ENCODE measurements at places on chromosomes 6 and 20.

DNA sequence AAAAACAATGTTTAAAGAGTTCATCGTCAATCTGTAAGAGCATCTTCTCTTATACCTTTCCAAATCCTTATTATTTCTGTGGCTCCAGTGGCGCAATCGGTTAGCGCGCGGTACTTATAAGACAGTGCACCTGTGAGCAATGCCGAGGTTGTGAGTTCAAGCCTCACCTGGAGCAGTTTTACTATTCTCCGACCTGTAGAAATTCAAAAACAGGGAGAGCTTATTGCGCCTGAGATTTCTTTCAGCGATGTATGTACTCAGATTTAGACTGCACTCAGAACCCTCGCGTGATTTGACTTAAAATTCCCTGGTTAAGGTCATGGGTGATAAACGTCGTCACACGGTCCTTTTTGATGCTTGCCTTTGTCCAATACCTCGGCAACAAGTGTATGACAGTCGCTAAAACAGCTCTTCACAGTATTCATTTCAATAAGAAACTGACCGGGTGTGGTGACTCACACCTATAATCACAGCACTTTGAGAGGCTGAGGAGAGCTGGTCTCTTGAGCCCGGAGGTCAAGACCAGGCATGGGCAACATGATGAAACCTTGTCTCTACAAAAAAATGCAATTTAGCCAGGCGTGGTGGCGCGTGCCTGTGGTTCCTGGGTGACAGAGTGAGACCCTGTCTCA is 11.9 kb downstream of the GPX5 start:
- no peak for DNase-seq

- DNase-seq, result no peak
These were observed 58.8 kb downstream of the ZBTB9 start for GRCh38 chr6:33513213-33513612.

DNA sequence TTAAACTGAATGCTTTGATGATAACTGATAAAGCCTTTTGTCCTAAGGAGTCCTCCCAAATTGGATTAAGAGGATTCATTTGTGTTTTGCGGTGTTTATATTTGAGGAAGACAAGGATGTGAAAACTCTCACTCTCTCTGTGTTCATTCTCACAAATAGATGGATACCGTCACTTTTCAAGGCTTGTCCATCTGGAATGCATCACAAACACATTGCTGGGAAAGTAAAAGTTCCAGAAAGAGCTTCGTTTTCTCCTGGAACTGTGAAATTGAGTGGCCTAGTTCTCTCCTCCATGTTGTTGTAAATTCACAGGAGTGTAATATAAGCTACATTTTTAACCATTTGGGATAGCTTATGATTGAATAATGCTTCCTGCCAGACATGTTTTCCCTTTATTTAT is 581.6 kb upstream of the FLRT3 start:
- no peak for DNase-seq

DNA sequence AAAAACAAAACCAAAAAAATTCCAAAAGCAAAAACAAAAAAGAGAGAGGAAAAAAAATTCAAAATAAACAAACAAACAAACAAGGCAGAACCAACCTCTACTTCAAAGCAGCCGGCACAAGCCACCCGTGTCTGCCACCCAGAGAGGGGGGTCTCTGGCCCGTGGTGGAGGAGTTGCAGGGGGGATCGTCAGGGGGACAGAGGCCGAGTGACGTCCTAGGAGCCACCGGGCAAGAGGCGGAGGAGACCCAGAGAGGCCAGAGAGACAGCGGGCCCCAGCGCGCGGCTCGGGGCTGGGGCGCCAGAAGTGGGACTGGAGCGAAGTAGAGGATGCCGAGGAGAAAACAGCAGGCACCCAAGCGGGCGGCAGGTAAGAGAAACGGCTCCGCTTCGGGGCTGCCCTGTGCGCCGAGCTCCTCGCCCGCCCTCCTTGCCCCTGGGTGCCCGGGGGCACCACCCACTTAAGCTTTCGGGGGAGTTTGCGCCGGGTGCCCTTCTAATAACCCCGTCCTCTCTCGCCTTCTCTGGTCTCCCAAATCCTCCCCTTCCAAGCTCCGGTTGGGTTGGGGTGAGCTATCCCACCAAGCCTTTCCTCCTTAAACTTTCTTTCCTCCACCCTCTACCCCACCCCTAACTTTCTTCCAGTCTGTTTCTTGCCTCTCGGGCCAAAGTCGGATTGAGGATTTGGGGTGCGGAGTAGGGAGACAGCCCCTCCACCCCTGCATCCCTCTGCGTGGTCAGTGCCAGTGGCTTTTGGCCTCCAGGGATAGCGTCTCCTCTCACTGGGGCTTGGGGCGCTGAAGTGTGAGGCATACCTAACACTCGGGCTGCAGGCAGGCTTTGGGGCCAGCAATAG is 1.0 kb downstream of the TSHZ2 start:
- DNase-seq, result no peak

DNA sequence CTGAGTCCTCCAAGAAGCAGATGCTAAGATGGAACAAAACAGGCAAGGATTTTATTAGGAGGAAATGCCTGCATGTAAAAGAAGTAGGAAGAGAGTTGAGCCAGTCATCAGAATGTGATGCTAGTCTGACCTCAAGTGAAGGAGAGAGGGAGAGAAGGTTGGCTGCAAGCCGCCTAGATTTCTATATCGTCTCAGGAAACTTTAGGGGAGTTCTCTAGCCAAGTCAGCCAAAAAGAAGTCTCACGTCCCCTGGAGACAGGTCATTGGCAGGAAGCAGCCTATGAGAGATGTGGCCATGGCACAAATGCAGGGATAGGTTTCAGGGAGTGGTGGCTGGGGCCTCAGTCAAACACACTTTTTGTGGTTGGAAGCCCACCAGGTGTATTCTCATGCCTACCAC is 378.0 kb downstream of the CD109 start:
- DNase-seq, result no peak

GRCh38 chr6:96992343-96992730 is 67.8 kb downstream of the KLHL32 start:
- no peak for DNase-seq

DNA sequence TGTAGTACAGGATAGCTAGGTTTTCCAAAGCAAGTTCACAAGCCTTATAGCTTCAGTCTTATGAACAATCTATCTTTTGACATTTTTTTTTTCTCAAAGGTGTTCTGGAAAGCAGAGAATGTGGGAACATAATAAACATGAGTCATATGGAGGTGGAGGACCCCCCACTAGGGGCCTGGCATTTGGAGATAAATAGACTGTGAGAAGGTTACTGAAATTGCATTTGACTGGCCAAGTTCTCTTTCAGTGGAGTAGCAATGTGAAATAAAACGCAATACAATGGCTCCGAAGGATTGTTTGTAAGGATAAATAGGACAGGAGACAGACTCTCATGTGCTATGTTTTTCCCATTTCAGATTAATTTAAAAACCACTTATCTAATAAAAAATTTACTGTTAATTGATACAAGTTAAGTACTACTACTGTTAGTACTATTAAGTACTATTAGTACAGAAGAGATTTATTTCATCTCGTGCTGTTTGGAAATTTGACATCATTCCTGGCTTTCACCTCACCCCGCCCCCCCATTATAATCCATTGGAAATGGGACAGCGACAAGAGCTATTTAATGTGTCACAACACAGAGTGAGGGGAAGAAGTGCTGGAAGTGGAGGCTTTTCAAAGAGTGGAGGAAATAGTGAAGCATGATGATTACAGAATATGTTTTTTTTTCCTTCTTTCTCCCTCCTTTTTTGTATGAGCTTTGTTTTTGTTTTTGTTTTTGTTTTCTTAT is 122.6 kb upstream of the ID4 start:
- no peak for DNase-seq

DNA sequence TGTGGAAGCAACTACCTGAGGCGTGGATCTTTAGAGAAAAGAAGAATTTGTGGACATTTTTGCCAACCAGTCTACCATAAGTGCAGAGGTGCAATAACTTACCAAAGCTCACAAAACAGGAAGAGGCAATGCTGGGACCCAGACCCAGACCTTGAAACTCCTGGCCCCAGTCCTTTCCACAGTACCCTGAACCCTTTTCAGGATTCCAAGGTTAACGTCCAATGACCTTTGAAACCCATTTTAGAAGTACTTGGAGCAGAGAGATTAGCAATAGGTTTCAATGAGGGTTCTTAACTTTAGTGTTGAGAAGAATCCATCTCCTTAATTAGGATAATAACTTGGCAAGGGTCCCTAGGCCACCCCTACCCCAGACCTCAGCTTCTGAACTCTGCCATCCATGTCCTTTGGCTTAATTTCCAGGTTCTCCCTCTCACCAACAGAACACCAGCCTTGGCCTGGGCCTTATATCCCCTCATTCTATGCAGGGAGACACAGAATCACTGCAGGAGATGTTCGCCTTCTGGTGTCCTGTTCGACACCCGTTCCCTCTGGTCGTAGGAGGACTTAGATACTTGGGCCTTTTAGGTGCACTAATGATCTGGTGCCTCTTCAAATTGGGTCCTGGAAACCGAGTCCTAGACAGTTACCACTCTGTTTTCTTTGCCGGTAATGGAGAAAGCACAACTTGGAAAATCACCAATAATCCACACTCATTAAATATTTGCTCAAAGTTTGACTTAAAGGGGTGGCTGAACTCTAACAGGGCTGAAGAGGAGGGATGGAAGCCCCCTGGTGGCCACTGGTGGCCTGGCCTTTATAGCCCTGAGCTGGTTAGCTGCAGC is 40.6 kb downstream of the ISM1 start:
- DNase-seq, result peak; percentile 24

- DNase-seq, result peak; percentile 82
These were observed 86.5 kb upstream of the SCP2D1 start for GRCh38 chr20:18727032-18727508.

DNA sequence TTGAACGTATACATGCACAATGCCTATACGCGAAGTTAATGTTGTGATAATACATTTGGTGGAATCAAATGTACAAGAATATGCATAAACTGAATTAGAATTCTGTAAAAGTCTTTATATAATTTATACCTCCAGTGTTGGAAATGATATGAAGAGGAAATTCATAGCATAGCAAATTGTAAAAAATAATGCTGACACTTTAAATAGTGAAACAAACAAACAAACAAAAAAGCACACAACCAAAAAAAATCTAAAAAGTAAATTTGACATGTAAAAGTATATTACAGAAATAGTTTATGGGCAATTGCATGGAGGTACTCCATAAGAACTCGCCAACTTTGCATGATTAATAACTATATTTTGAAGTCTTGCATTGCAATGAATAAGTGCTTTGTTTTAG is 780.9 kb downstream of the TBC1D32 start:
- no peak for DNase-seq

DNA sequence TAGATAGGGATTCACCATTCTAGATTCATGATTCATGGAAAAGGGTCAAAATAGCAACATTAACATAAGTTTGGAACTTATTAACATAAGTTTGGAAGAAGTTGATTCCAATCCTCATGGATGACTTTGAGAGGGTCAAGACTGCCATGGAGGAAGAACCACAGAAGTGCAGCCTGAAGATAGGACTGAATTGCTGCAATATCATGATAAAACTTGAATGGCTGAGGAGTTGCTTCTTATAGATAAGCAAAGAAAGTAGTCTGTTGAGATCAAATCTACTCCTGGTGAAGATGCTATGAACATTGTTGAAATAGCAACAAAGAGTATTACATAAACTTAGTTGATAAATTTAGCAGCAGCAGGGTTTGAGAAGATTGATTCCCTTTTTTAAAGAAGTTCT is 62.2 kb downstream of the GMDS start:
- no peak for DNase-seq

DNA sequence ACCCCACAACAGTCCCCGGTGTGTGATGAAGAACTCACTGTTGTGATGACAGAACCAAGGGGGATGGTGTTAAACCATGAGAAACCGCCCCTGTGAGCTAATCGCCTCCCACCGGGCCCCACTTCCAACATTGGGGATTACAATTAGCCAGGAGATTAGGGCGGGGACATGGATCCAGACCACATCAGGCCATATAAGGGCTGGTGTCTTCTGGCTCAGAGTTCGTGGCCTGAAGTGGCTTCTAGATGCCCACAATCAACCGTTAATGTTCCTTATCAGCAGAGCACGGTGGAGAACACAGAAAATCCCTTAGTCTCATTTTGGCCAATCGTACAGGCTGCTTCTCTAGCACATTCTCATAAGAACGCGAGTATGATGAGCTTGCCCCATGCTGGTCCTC is 10.9 kb upstream of the MAS1 start:
- no peak for DNase-seq

GRCh38 chr6:108736832-108737231 is 111.4 kb upstream of the ARMC2 start:
- DNase-seq, result no peak

DNA sequence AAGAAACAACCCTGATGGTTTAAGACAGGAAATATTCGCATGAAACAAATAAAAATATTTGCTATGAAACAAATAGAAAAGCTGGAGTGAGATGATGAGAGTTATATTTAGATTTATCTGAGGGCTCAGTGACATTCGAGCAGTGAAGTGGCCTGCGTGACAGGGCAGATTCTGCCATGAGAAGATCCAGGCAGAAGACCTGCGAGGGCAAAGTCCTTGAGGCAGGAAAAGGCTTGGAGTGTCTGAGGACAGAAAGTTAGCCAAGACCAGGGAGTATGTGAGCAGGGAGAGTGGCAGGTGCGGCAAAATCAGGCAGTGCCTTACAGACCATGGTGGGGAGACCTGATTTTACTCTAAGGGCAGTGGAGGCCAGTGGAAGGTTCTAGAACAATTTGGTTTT is 66.9 kb upstream of the RIN2 start:
- no peak for DNase-seq

GRCh38 chr6:76220805-76221204 is 148.3 kb upstream of the IMPG1 start:
- no peak for DNase-seq

GRCh38 chr6:156199182-156199581 is 578.0 kb upstream of the ARID1B start:
- no peak for DNase-seq

- peak; percentile 11 for DNase-seq
These were observed 33.2 kb downstream of the NT5E start for GRCh38 chr6:85482905-85483700.

DNA sequence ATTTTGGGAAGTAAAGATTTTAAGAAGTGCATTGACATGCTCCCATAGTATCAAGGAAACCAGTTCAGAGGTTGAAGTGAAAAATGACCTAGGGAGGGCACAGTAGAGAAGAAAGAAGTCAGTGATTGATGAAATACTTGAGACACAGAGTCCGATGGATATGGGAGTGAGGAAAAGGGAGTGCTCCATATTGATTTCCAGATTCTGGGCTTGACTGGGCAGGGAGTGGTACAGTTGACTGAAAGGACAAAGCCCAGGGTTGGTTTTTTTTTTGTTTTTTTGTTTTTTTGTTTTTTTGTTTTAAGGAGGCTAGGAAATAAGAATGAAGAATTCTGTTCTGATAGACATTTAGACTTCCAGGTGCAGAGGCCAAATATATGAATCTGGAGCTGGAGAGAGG is 86.7 kb upstream of the RIN2 start:
- no peak for DNase-seq

DNA sequence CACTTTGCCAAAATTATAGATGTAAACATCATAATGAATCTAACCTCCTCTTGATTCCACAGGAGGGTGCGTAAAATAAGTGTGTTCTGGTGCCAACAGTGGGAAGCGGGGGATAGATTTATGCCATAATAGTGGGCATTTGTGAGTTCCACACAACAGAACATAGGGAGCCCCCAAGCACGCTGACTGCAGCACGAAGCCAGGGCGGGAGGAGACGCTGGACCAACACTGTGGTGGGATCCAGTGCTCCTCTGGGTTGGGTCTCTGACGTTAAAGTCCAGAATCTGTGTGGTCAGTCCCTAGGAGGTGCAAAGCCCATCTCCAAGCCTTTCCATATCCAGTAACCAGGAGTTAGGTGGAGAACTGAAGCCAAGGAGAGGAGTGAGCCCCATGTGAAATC is 1.8 kb upstream of the TTLL2 start:
- no peak for DNase-seq

Data from COR-L47 (cell line).